NCI-H1105 (cell line): ENCODE measurements at places on chromosomes 4 and X.
A peak's percentile ranks its signal among the peaks of the same experiment; 100 is the strongest.

DNA sequence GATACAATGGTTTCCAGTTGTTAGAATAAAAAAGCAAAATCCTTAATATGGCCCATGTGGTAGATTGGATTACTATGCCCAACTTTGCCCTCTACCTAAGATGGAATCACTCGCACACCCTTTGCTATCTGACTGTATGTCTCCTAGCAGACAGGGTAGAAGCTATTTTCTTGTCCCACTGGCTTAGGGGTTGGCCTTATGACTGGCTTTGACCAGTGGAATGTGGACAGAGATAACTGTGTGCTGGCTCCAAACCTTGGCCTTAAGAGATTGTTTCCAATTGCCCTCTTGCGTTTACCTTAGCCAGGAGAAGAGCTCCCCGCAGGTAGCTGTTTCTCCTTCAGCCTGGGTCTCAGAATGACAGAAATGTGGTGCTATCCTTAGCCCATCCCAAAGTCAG, 355.9 kb downstream of the BCOR start:
- no peak for DNase-seq

DNA sequence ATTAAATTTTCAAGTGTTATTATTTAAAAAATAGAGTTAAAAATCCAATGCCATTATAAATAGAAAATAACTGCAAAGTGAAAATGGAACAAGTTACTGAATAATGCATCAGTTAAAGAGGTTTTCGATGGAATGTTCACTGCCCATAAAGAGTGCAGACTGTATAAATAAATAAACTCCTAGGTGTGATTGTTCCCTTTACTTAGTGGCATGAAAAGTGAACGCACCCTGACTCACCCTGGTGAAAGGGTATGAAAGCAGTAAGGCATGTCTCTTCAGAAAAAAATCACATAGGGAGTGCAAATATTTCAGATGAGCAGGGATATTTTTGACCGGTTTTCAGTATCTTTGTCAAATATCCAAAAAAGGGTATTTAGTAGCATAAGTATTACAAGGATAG, 387.8 kb downstream of the DCAF12L2 start:
- no peak for DNase-seq

DNA sequence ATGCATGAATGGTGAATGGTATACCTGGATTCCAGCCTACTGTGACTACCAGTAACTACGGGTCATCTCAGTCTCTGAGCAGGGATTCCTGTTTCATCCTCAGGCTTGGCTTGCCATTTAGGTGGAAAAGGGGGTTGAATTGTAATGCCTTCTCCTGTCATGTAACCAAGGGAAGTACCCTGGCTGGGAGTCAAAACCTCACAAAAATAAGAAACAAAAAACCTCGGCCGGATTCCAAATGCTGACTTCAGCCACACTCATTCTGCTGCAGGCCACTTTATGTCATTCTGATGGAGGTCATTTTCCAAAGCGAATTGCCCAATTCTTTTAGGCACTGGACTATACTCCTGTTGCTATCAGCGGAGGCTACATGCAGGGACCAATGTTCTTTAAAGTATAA, 324.7 kb downstream of the LDB2 start:
- no peak for DNase-seq

- DNase-seq: no peak
These were observed 51.3 kb downstream of the SPOCK3 start for GRCh38 chr4:167183036-167183435.

DNA sequence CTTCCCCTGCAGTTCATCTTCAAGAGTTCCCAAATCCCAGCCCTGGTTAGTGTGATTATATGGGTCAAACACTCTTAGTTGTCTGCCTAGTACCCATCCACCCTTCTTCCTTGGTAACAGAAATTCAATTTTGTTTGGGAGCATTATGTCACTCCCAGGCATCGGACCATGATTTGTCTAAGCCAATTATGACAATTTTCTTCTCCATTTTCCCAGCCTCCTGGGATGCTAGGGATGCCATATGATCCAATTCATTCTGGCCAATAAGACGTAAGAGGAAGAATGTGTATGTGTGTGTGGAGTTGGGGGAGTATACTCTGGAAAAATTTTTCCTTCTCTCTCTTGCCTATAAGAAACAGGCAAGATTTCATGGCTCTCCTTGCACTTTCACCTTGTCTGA, 465.9 kb downstream of the MID1IP1 start:
- no peak for DNase-seq

- no peak for DNase-seq
These were observed 273.8 kb downstream of the GASK1B start for GRCh38 chr4:157898836-157899605.

- no peak for DNase-seq
These were observed 81.2 kb downstream of the SPCS3 start for GRCh38 chr4:176400816-176401461.

DNA sequence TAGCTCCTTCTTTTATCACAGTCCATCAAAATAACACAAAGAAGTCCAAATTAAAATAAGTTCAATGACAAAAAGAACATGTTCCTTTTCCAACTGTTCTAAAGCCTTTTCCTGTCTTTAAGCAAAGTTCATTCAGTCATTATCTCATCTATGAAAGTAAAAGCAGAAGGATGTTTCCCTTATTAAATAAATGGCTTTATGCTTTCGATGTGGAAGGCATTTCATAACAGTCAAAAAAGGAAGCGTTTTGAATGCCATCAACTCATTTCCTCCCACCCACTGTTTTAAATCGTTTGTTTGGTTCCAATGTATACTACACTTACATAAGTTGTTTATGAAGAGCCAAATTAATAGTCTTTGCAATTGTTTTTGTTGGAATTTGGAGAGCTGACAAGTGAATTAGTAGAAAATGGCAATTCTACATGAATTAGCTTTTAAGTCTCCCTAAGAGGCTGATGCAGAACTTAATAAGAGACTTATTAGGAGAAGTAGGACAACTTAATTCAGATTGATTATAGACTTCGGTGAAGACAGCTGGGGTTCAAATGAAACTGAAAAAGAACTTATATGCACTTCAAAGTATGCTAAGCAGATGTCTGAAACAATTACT, 392.6 kb upstream of the FTHL17 start:
- DNase-seq: no peak

- no peak for DNase-seq
These were observed 657.4 kb downstream of the SPRY1 start for GRCh38 chr4:124053872-124054538.

GRCh38 chr4:84145176-84145575, 353.9 kb downstream of the NKX6-1 start:
- no peak for DNase-seq

GRCh38 chr4:141636082-141636770, at the start of gene IL15:
TSS of gene IL15 (plus strand) at chr4:141636583. CDS start at chr4:141719465, 82,882 bp downstream.
- peak; percentile 31 for DNase-seq

- no peak for DNase-seq
These were observed 675.1 kb downstream of the GRXCR1 start for GRCh38 chr4:43567644-43568043.

GRCh38 chr4:151807220-151807619, 46.4 kb upstream of the GATB start:
- DNase-seq: no peak

- no peak for DNase-seq
These were observed 152.7 kb downstream of the SOWAHB start for GRCh38 chr4:76745240-76745639.

- no peak for DNase-seq
These were observed 125.2 kb downstream of the ELOVL6 start for GRCh38 chr4:110073053-110073845.

GRCh38 chrX:135740681-135741149, 27.3 kb downstream of the CT45A1 start:
- no peak for DNase-seq

GRCh38 chrX:47171996-47172395, 21.6 kb upstream of the UBA1 start:
- DNase-seq: no peak

DNA sequence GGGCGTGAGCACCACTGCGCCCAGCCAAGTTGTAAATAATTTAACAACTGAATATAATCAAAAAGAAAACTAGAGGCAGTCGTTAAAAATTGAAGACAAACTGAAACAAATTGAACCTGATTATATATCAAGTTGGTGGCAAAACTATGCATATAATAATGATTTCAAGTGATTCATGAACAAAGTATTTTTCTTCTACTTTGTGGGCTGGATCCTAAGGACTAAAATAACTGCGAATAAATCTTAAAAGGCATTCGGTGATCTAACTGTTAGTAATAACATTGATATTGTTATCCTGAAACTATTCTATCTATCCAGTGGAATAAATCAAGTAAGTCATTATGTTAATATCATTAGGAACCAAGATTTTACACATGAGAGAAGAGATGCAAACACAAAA, 21.2 kb upstream of the USP9X start:
- no peak for DNase-seq

DNA sequence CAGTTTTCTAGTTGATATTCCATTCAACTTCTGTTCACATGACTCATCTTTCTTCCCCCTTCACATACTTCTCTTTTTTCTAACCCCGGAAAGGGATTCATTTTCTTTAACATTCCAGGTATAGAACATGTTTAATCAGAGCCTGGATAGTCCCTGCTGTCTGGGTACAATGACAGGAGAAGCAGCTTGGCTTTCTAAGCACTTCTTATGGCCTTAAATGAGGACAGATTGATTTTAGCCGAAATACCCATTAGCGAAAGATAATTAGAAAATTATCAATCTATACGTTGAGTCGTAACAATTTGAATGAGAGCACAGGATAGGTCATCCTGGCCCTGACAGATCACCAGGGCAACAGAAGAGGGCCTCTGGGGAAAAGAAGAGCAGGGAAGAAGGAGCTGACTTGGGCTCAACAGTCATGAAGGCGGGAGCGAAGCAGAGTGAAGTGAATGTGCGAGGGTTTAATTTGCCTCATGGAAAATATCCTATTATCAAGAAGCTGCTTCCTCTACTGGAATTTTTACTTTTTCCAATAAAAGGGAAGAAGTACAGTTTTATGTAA, 62.2 kb downstream of the PPP1R2C start:
- DNase-seq: no peak

DNA sequence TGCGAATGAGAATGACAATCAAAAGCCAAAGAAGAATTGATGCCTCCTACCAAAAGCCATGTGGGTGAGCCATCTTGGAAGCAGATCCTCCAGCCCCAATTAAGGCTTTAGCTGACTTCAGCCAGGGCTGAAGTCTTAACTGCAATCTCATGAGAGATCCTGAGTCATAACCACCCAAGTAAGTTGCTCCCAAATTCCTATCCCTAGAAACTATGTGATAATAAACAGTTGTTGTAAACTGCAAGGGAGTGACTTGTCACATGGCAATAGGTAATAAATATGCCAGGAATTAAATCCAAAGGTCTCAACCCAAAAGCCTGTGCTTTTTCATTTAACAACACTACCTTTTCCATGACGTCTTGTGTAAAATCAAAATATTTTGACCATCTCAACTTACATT, 154.2 kb upstream of the TBL1X start:
- DNase-seq: no peak

DNA sequence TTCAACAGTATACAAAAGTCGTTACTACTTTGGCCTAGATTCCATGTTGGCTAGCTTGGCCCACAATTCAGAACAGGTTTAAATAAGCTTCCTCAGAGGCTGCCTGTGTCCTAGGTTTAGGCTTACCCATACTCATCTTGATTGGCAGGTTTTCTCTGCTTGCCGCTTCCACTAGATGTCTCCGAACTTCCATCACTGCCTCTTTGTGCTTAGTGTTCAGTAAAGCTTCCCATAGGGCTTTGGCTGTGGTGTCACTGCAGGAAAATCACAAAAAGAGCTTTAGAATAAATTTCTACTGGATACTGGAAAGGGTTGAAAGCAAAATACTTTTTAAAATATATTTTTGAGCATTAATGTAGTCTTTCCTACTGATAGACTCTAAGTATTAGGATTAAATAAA, 52.4 kb downstream of the SCFD2 start:
- no peak for DNase-seq

- DNase-seq: no peak
These were observed 343.0 kb upstream of the CPEB2 start for GRCh38 chr4:14659286-14659685.

- DNase-seq: no peak
These were observed 16.2 kb downstream of the GPAT3 start for GRCh38 chr4:83552083-83552482.

GRCh38 chr4:68369142-68369805, 19.4 kb upstream of the YTHDC1 start:
- DNase-seq: no peak

DNA sequence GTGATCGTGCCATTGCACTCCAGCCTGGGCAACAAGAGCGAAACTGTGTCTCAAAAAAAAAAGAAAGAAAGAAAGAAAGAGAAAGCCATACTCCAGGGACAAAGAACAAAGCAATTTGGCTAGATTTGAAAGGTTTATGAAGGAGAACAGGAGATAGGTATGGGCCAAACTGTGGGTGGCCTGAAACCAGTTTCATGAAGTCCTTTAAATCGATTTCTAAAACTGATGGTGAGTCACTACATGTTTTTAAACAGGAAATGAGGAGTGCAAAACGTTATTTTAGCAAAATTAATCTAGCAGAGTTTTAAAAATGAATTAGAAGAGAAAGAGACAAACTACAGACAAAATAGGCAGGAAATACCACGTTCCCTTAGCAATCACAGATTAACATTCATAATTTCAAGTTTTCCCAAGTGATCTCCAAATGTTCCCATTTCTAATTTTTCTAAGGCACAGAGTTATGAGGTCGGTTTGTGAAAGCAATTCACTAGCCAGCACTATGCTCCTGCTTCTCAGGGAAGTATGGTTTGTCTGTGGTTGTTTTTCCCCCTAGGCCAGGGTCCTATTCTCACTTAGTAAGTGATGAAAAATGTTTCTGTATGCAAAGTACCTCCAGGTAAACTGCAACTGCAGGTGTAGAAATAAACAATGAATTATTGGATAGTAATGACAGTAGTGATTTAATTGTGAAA, 190.6 kb downstream of the PPP3CA start:
- DNase-seq: no peak

DNA sequence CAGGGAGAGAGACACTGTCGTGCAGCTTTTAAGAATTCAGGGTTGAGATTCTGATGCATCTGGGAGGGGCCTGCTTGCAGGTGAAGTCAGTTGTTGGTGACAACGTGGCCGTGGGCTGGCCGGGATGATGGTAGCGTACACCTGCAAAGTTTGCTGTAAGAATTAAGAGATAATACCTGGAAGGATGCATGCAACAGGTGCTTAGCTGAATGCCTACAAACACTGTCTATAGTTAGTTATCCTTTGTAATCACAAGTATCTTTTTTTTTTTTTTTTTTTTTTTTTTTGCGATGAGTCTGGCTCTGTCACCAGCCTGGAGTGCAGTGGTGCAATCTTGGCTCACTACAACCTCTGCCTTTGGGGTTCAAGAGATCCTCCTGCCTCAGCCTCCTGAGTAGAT, 259.6 kb downstream of the ASMT start:
- no peak for DNase-seq
